Stimulated activated CD4-positive, alpha-beta T cell treated with anti-CD3 and anti-CD28 coated beads, Interleukin-1b, Interleukin-23, amount 100 ng/mL, for 1 hour (primary cell): ENCODE measurements at places on chromosomes 13 and 19.

- DNase-seq: no peak
Measured at GRCh38 chr19:29287061-29287460, 74.1 kb upstream of the UQCRFS1 start.

DNA sequence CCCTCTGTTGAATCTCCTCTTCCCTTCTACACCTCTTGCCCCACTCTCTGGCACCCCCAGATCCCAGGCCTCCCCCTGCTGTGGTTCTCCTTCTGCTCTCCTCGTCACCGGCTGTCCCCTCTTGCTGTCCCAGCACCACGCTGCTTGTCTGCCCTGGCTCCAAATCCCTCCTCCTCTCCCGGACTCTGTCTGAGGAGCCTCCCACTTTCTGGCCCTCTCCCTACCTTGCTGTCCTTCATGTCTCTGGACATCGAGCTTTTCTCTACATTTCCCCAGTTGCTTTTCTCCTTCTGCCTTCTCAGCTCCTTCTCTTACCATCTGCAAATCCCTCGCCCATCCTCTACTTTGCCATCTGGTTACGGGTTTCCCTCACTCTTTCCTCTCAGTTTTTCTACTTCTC, 1.2 kb downstream of the ZNF347 start:
- DNase-seq: no peak

DNA sequence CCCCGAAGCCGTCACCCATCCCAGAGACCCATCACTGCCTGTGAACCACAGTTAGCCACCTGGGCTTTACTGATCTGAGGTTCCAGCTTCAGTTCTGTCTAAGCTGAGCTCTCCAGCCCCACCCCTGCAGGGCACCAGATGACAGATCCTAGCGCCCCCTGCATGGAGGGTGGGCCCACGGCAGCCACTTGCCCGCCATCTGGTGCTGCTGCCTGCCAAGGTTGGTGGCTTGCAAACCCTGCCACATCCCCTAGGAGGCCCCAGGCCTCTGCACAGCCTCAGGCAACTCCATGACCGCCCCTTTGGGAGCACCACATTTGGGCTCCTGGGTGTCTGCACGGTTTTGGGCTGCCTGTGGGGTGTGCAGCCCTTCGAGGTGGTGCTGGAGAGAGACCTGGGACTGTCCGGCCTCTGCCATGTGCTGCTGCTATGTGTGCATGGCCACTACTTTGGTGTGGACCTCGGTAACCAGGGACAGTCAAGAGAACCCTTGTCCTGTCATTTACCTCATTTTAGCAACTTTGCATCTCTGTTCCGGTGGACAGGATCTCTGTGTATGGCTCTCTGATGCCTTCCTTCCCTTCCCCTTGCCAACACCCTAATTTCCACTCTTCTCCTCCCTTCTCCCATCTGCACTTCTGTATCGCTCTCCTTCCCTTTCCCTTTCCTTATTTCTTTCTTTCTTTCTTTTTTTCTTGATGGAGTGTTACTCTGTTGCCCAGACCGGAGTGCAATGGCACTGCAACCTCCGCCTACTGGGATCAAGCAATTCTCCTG, 17.4 kb upstream of the SDHAF1 start:
- DNase-seq: no peak

GRCh38 chr19:42412661-42413076, 14.5 kb downstream of the LIPE start:
- DNase-seq: no peak
